ENCODE measurements at places on chromosomes 4 and X.

DNA sequence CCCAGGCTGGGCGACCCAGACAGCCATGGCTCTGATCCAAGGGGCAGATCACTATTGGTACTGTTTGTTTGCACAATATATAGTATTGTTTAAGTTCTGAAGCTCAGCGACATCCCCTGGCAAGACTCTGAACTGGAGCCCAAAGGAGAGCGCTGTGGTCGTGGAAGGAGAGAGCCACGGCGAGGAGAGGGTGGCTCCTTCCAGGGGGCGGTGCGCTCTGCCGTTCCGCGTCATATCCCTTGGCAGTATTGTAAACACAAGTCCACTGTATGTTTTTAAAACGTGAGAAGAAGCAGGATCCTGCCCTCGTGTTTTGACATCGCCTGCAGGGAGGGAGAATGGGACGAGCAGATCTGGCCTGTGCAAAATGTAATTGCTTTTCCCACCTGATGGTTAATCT is 185.5 kb downstream of the RAB28 start:
- no peak for DNase-seq

DNA sequence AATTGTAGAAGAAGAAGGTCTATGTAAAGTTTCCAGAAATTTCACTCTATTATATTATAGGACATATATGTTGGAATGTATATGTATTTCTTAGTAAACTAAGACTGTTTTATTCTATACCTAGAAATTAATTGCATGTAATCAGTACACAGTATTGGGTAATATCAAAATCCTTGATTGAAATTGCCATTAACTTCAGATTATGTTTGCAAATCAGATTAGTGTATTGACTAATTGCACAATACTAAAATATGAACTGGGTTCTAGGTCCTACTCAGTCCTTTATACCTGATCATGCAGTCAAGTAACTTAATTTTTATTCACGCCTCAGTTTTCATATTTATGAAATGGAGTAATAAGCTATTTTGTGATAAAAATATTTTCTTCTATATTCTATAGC is 950.3 kb upstream of the ADGRL3 start:
- no peak for DNase-seq

DNA sequence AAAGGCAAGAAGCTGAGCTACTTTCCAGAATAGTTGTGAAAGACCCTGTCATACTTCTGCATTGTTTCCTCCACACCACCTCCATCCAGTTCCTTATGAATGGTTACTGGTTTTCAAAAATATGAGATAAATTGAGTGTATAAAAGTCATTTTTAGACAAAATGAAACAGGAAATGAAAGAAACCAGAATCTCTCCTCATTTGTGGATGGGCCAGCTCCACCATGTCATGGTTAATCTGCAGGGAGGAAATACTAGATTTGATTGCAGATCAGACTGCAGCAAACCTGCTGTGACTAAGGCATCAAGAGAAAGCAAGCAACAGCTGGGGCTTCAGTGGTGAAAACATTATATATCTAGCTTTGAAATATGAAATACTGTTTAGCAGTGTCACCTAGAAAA is 23.8 kb downstream of the F9 start:
- no peak for DNase-seq

- DNase-seq: no peak
Measured at GRCh38 chr4:97585274-97585673, 558.0 kb downstream of the STPG2 start.

GRCh38 chr4:160143574-160143973 is 1040.7 kb downstream of the RAPGEF2 start:
- no peak for DNase-seq

DNA sequence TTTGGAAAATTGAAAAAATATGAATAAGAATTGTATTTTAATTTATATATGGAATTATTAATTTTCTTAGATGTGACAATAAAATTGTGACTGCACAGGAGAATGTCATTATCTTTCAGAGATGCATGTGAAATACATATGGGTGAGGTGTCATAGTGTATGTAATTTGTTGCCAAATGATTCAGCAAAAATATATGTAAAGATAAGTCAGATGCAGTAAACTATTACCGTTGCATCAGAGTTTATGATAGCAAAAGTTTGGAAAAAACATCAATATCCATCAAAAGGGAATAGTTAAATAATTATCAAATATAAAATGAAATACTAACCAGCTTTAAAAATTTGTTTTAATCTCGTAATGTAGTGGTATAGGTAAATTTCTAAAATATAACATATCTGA is 10.4 kb upstream of the SLC7A11 start:
- DNase-seq: no peak

DNA sequence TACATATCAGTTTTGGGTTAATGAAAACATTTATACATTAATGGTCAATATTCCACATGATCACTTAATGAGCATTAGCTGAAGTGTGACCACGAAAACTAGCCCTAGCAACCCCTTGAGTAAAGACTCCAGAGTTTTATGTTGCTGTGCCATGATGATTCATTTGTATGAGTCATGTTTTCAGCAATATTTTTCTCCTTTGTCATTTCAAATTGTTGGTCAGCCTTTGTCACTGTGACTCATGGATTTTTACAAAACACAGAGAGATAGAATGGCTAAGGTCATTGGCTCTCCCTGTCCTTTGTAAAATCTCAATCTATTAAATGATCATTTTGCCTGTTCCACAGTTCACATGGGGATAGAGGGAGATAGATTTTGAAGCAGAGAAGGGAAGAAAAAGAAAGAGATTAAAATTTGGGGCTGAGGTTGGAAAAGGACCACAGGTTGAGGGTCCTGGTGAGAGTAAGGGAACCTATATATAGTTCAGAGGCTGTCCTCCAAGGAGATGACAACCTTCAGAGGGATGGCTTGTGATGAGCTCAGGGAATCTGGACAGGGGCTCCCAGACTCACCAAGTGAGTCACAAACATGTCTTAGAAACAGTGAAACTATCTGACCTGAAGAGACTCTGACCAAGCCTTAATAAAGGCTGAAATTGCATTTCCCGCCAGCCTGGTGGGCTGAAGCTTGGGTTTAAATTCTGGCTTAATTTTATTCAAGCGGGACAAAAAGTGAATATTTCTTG is 25.6 kb downstream of the NR0B1 start:
- DNase-seq: no peak

DNA sequence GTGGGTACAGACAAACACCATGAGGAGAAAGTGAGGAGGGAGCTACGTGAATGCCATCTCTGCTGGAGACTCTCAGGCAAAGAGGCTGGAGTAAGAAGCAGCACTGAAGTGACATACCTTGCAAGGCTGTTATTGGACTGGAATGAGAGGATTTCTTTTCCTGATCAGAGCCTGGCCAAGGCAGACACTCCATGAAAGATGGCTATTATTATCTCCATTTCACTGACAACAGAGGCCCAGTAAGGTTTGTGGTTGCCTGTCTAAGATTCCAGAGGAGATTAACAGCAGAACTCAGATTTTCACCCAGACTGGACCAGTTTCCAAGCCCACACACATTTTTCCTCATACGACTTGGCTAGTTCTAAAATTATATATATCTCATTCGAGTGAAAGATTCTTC is 162.0 kb upstream of the EOLA2 start:
- no peak for DNase-seq

- DNase-seq: no peak
Measured at GRCh38 chr4:24262084-24262483, 322.3 kb downstream of the DHX15 start.

DNA sequence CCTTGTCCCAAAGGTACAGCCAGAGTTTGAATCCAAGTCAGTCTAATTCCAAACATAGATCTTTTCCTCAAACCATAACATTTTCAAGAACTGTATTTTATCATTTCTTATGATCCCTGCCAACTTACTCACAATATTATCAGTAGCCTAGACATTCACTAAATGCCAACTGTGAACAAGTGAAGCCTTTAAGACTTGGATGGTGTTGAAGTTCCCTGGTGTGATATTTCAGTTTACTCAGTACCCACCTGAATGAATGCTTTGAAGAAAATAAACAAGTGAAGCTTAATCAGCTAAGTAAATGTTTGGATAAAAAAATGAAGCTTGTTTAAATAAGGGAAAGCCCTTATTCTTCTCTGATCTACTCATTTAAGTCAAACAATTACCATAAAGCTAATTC is 1028.3 kb downstream of the DMD start:
- DNase-seq: no peak

- no peak for DNase-seq
Measured at GRCh38 chrX:105464618-105465017, 244.1 kb upstream of the TEX13A start.

- DNase-seq: no peak
Measured at GRCh38 chr4:46852800-46853199, 56.2 kb downstream of the COX7B2 start.

DNA sequence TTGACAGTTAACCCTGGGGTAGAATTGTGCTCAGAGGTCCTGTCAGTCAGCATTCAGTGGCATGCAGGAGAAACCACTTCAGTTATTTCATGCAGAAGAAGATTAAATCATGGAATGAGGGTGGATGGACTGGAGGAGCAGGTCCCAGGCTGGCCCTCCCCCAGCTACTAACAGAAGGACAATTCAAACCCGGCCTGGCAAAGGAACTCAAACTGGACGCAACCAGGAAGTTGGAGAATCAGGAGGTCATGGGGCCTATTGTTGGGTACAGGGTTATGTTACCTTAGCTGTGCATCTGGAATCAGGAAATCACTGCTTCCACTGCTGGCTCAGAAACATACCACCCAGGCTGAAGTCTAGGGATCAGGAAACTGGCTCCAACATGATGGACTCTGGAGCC is 121.4 kb downstream of the GPAT3 start:
- no peak for DNase-seq

DNA sequence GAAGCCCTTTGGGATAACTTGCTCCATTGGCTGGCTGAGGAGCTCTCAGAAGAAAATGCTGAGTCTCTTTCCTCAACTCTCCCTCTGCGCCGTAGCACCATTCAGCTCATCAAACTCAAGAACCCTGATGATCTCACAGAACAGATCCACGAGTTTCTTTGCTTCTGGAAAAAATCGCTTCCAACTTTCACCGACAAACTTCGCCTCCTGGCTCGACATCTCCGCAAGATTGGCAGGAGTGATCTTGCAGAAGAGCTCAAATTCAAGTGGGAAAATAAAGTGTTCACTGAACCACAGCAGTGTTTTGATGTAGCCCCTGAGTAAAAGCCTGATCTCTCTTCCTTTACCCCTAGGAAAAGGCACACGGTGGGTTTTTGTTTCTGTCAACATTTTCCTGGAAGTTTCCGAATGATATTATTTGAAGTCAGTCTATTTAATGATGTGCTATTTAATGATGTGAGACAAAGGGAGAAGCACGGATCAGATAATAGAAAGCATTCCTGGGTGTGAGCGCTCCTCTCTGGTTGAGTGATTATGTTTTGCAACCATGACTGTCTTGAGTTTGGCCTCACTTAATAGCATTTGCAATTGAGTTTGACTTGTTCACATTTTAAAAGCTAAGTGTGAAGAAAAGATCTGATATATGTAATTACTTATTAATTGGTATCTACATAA is 62.2 kb downstream of the DTHD1 start:
- DNase-seq: no peak

GRCh38 chr4:99841129-99841528 is 24.5 kb downstream of the DAPP1 start:
- no peak for DNase-seq

- DNase-seq: no peak
Measured at GRCh38 chr4:100295792-100296191, 105.5 kb upstream of the DDIT4L start.

DNA sequence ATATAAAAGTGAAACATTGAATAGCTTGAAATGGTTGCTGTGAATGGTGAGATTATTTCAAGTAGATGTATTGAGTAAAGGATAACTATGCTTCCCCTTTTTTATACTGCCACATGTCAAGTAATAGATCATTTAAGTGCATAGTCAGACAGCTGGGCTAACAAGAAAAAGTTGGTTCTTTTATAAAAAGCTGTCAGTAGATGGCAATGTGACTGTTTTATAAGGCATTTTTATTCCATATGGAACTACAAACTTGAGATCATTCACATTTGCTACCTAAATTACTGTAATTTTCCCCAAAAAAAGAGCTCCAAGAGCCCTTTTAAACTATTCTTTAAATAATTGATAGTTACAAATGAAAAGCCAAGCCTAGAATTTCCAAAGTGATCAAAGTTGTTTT is 831.0 kb downstream of the C4orf33 start:
- DNase-seq: no peak

GRCh38 chr4:98496152-98496845 is 162.1 kb downstream of the TSPAN5 start:
- DNase-seq: no peak

DNA sequence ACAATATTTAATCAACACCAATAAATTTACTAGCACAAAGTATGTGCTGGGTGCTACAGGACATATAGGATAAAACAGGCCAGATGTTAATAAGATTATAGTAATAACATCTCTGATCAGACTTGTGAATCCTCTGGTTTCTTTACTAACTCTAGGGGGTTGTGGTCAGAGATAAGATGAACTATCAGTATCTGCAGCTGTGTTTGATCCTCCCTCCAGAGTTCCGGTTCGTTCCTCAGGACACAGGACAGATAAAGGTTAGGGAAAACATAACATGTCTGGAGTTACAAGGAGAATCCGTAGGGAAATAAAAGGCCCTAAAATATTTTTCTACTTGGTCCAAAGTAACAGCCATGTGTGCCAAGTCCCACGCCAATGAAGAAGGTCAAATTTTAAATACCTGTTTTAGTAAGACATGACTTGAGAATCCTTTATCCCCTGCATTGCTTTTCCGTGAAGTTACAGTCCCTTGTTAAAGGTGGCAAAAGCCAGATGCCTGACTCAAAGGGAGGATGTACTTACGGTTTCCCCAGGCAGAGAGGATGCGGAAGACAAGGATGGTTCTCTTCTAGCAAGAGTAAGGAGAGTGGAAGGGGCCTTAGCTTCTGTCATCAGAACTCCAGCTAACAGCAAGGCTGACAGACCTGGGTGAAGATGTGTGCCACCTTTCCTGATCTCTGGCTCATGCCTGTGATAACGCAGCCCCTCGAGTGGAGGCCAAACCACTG is 44.4 kb downstream of the KIAA0232 start:
- DNase-seq: no peak

GRCh38 chr4:174058846-174059245 is 224.6 kb downstream of the FBXO8 start:
- no peak for DNase-seq

Measured in stimulated activated CD4-positive, alpha-beta T cell treated with anti-CD3 and anti-CD28 coated beads, Interleukin-1b, Interleukin-23, amount 100 ng/mL, for 1 hour (primary cell).